ENCODE measurements at places on chromosomes 4 and X.

- no peak for DNase-seq
Observed at GRCh38 chr4:5051278-5052203, at the start of gene STK32B. STK32B (plus strand) TSS chr4:5051480.

DNA sequence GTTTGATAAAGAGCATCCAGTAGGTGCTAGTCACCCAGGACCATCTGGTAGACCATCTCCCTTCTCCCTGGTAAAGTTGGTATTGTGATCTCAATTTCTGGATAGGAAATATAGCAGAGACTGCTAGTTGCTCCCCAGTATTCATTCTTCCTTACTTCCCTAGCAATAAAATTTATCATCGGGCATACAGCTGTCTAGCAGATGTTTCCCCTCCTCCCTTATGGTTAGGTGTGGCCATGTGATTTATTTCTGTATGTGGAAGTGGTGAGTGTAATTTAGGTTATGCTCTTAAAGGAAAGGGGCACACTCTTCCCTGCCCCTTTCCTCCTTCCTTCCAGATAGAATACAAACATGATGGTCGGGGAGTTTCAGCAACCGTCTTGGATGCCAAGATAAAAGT is 12.3 kb upstream of the KCND1 start:
- DNase-seq: no peak

DNA sequence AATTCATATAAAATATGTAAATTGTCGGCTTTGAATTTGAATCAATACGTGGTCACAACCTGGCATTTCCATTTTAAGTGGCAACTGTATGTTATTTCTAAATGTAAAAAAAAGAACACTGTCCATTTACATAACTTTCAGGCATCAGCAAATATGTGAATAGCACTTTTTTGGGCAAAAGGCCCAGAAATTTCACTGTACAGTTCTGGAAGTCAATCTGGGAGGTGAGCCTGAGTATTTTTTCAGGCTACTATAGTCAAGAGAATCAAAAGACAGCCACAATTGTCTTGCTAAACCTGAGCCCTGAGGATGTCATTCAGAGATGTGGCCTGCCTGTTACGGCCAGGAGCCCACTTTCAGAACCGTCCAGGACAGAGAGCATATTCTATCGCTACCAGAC is 543.9 kb upstream of the MAGEB2 start:
- DNase-seq: no peak

- no peak for DNase-seq
Observed at GRCh38 chrX:134202561-134202960, 34.4 kb upstream of the CCDC160 start.

GRCh38 chrX:77433001-77433400 is 14.2 kb upstream of the FGF16 start:
- no peak for DNase-seq

GRCh38 chr4:174154215-174154854 is 129.1 kb downstream of the FBXO8 start:
- DNase-seq: no peak

GRCh38 chr4:2248821-2249261 is 6.9 kb upstream of the HAUS3 start:
- no peak for DNase-seq

DNA sequence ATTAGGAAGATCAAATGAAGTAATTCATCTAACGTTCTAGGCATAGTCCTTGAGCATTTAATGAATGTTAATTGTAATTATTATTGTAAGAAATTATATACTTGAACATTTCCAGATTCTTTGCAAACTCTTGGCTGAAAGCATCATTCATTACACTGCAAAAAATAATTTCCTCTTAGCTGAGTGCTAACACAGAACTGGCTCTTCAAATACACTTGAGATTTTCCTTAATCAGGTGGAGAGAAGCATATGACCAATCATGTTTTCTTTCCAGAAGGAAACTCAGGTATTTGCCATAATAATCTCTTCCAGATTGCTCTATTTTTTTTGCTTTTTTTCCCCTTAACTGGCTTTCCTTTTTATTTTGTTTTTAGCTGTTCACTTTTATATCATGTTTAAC is 42.5 kb downstream of the SLC39A8 start:
- no peak for DNase-seq

DNA sequence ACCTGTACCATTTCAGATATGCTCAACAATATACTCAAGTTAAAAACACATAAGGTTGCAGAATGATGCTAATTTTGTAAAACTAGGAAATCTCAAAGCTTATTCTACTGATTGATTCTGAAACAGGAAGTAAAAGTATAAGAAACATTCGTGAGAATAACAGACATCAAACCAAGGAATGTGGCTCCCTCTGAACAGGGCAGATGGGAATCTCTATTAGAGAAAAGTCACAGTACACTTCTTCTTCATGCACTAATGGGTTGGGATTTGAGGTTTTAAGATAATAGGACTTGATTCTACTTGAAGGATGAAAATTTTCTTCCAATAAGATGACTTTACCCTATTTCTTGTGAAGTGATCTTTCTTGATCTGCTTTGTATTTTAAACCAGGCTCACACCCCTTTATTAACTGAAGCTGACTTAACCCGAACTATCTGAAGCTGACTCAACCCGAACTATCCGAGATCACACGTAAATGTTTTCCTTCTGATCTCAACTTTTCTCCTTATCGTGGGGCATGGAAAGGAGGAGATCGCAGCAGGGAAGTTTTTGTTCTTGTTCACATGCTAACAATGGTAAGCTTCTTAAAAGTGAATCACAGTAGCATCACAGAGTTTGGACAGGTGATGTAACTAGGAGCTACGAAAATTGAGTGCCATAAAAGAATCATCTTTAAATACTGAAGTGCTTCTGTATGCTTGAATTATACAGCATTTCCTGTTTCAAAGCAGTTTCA is 363.1 kb upstream of the ZFP42 start:
- no peak for DNase-seq

DNA sequence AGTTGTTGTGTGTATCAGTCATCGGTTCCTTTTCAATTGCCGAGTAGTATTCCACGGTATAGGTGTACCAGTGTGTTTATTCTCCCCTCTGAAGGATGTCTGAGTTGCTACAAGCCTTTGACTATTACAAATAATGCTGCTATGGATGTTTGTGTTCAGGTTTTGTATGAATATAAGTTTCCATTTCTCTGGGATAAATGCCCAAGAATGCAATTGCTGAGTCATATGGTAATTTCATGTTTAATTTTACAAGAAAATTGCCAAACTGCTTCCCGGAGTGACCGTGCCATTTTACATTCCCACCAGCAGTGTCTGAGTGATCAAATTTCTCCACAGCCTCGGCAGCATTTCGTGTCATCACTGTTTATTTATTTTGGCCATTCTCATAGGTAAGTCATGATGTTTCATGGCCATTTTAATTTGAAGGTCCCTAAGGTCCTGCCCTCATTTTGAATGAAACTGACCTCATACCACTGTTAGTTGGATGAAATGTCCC is 73.9 kb downstream of the IRF2 start:
- no peak for DNase-seq

- no peak for DNase-seq
Observed at GRCh38 chr4:147975325-147975724, 243.4 kb downstream of the ARHGAP10 start.

DNA sequence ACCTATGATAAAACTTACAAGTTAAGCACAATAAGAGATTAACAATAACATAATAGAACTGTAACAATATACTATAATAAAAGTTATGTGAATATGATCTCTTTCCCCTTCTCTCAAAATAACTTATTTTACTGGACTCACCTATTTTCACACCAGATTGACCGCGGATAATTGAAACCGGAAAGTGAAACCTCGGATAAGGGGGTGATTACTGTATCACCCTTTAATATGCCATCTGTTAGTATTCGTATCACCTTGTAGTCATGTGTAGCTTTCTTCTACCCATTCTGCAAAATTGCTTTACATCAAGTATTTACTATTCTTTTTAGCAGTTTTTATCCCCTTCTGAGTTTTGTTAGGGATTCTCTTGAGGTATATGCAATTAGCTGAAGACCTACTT is 1.8 kb downstream of the SPCS3 start:
- no peak for DNase-seq

DNA sequence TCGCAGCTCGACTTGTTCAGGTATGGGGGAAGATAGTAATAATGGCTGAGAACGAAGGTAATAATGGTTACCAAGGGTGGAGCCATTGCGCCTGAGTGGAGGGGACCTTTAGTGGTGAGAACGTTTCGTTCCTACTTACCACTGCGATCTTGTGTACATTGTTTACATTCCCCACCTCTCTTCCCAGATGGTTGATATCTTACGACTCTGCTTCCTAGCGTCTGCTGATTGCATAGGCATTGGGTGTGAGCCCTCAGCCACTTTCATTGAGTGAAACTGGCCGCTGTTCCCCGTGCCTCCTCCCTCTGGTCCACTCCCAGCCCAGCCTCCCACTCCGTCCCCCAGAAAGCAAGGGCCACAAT is 850 bp downstream of the IGBP1 start:
- no peak for DNase-seq

GRCh38 chr4:10048941-10049697 is 27.8 kb upstream of the SLC2A9 start:
- DNase-seq: no peak

DNA sequence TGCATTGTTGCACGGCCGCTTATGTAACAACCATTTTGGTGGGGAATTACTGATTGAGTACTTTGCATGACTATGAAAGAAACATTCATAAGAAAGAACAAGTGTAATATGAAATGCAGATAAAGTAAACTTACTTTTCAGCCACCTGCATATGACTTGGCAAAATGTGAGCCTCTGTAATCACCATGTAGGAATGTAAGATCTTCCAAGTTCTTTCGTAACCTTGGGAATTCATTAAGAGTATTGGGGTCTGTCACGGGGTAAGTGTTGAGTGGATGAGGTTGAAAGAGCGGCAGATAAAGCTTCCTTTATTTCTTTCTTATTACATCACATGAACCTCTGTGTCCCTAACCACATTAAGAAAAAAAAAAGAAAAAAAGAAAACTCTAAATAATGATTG is 348.5 kb upstream of the NR3C2 start:
- no peak for DNase-seq

DNA sequence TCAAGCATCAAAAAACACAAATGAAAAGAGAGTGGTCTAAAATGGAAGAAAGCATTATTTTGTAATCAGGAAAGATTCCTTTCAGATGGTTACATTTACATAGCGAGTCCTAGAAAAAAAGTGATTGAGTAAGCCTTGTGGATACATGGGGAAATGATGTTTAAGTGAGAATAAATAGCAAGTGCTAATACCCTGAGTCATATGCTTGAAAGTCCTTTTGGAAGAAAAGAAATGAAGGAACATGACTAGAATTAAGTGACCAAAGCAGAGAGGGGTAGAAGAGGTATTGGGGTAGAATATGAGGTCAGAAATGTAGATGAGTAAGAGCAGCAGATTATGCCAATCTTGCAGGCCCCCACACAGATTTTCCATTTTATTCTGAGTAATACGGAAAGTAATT is 814.8 kb upstream of the GRID2 start:
- DNase-seq: no peak

GRCh38 chr4:38536716-38537115 is 127.3 kb upstream of the KLF3 start:
- no peak for DNase-seq

- DNase-seq: no peak
Observed at GRCh38 chr4:165184220-165184619, 23.1 kb upstream of the KLHL2 start.

DNA sequence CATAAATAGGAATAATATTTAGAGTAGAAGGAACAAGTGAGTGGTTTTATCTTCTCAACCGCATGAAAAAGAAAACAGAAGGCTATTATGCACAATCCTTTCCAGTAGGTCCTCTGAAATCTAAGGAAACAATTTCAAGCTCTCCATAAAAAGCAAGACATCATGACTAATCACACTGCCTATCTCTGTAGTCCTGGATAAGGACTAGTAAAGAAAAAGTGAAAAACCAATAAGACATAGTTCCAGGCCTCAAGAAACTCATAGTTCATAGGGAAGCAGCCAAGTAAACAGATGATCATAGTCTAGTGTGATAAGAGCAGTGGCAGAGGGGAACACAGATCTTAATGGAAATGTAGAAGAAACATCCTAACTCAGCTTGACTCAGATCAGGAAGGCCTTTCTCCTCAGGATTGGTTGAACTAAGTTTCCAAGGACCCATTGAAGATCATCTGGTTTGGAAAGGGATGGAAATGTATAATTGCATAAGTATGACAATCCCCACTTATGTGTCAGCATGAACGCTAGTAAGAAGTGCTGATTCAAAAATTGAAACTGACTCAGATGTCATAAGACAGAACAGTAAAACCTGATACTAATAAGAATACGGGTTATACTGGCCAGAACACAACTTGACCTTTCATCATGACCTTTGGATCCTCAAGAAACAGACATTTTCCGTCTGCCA is 155.3 kb downstream of the GRIA3 start:
- no peak for DNase-seq

DNA sequence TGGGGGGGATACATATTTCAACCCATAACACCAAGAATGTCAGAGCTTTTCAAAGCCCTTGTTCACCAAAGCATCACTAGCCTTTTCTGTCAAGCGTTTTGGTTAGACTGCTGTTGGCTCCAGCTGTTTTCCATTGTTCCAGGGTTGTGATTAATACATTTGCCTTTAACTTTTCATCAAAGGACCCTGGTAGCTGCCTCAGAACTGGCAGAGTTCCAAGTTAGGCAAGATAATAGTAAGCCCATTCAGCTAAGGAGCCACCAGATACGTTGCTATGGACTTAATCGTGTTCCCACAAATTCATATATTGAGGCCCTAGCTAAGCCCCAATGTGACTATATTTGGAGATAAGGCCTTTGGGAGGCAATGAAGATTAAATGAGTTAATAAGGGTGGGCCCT is 37.1 kb downstream of the ENOPH1 start:
- DNase-seq: no peak

DNA sequence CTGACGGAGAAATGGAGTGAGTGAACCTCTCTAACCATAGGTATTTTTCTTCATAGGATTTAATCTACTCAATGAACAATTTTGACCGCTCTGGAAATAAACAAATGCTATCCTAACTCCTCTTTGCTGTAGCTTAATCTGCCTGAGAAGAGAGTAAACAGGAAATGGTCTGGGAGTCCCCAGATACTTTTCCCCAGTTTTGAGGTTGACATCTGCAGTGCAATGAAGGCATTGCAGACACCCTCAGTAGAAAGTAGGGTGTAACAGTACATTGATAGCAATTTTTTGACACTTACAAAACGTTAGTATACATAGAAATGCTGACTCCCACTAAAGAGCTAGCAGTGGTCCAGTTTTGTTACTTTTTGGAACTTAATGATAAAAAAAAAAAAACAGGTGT is 495.9 kb upstream of the FAM241A start:
- DNase-seq: no peak

GRCh38 chr4:109574931-109575804 is 15.1 kb downstream of the MCUB start:
- no peak for DNase-seq

- no peak for DNase-seq
Observed at GRCh38 chr4:183621875-183622274, 37.1 kb downstream of the RWDD4 start.

Data from T-helper 22 cell (primary cell).